ENCODE measurements at places on chromosomes 13 and 19.

DNA sequence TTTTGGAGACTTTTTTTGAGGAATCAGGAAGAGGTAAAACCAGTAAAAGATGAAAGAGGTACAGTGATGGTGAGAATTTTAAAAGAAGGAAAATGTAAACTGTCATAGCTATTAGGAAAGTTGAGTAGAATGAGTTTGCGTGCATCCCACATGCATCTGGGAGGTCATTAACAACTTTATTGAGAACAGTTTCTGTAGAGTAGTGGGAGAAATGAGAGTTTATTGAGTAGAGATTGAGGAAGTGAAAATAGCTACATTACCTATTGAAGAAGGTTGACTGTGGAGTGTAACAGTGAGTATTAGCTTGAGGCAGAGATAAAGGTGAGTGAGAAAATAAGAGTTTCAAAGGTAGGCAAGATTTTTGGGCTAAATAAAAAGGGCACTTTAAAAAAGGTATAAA, 38.7 kb downstream of the BRCA2 start:
- DNase-seq, result no peak

GRCh38 chr13:100480676-100481075, 107.9 kb downstream of the GGACT start:
- no peak for DNase-seq

GRCh38 chr13:32300406-32300805, 14.8 kb downstream of the ZAR1L start:
- no peak for DNase-seq

- no peak for DNase-seq
Observed at GRCh38 chr13:102564564-102564963, 32.2 kb upstream of the TPP2 start.

DNA sequence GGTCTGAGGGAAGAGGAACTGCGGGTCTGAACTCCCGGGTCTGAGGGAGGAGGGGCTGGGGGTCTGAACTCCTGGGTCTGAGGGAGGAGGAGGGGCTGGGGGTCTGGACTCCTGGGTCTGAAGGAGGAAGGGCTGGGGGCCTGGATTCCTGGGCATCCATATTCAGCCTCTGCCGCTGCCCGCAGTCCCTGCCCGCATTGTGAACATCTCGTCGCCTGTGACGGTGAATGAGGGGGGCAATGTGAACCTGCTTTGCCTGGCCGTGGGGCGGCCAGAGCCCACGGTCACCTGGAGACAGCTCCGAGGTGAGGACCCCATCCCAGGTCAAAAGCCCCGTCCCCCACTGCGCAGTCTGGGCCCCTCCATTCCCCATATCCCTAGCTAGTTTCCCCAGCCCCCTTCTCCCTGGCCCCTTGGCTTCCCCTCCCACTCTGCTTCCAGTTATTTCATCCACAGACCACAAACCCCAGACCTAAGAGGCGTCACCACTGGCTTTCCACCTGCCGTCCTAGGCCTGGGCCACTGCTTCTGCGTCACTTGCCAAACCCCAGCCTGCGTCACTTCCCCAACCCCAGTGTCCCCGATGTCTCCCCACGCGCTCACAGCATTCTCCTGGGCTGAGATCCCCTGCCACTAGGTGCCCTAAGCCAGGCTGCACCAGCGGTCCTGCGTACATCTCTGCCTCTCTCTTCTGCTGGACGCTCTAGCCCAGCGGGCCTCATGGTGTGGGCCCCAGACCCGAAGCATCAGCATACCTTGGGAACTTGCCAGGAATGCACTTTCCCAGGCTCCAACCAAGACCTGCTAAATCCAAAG, 13.9 kb downstream of the IGLON5 start:
- DNase-seq, result no peak

Data from activated T-cell treated with anti-CD3 and anti-CD28 coated beads for 1 hour (primary cell).